ENCODE measurements at places on chromosomes 1 and 21.

DNA sequence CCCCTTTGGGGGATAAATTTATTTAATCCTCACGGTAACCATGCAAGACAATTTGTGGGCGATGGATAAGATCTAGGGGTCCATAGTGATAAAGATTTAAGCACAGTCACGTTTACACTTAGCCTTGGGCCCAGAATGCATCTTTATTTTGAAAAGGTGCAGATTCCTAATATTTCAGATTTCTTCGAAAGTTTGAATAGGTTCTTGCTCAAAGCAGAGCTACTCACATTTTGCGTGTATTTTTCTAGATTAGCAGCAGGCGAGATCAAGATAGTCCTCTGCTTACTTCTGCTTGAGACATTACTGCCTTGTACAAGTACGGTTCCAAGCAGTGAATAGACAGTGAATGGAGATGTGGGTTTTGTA, 647 bp downstream of the TSEN15 start:
- no peak for DNase-seq

DNA sequence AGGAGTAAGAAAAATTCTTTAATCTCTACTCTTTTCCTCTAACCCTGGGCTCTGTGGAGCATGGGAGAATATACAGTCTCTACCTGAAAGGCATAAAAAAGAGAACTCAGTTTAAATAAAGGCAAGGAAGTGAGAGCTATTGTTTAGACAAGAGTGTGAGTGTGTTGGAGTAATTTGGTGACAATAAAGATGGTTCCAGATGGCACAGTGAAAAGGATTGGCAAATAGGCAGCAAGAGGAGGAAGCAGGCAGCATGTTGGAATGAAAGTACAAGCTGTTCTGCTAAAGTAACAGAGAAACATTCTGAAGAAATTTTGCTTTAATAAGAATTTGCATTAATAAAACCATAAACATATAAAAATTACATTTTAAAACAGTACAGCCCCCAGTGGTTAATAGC, 163.4 kb downstream of the DNM3 start:
- no peak for DNase-seq

DNA sequence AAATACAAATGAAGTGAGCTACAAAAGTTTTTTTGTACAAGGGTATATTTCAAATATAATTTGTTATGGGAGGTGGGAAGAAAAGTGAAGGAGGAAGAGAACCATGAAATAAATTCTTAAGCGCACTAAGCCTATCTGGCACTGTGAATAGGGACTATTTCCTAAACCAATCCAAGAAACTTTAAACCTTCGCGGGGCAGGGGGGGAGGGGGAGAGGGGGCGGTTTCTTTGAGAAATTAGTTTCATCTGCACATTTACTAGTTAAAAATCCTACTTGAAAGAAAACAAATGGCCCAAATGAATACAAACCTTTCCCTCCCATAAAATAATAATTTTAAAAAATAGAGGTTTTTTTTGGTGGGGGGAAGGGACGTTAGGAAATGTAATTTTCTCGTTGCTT, 364 bp downstream of the GOLPH3L start:
- no peak for DNase-seq

- DNase-seq = peak; percentile 3
Observed at GRCh38 chr1:44817771-44818495, 9.6 kb downstream of the BTBD19 start.

DNA sequence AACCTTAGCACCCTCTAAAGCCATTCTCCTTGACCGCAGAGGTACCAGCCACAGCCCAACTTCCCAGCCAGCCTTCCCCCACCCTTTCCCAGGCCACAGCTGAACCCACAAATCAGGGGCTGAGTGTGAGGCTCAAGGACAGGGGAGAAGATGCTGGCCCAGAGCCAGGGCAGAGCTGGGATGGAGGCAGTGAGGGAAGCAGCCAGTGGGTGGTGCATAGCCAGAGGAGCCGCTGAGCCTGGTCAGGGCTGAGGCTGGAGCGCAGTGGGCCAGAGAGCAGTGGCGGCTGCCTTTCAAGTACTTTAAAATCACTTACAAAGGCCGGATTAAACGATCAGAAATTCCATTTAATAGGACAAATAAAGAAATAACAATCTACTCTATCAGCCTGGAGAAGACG, 36.3 kb downstream of the DMAP1 start:
- no peak for DNase-seq

DNA sequence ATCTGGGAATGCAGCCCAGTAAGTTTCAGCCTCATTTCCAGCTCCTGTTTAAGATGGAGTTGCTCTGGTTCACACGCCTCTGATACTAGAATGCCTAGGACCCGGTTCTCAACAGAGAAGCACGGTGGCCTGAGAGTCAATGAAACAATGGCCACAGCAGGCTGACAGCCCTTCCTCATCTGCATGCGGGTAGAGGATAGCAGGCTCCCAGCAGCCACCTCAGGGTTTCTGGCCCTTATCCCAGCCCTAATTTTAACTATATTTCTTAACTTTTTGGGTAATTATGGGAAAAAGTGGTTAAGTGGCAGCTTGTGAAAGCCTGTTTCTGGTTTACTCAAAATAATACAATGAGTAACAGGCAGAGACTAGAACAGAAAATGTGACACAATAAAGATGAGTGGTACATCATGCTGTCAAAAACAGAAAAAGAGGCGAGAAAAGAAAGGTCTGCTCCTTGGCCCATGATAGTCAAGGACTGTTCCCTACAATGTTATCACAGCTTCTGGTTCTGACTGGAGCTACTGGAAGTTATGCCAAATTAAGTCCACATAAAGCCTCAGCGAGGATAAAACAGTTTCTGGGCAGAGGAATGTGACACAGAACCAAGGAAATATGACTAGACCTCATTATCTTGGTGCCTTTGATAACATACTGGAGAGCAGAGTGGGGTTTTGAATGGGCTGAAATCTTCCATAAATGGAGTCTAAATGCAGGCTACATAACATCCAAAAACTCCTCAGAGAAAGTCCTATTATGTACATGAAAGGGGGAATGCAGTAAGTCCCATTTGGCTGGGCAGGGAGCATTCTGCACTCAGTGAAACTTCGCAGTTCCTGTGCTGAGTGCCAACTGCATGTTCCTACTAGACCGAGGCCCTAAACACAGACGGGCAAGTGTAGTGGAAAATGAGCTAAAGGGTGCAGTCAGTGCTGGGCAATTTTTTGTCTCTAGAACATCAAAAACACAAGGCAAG, 92.1 kb downstream of the NIBAN1 start:
- DNase-seq = peak; percentile 62

- DNase-seq = no peak
Observed at GRCh38 chr1:111062081-111062480, 77.8 kb downstream of the DRAM2 start.

GRCh38 chr21:31911138-31911907, 38.5 kb downstream of the HUNK start:
- peak; percentile 91 for DNase-seq

DNA sequence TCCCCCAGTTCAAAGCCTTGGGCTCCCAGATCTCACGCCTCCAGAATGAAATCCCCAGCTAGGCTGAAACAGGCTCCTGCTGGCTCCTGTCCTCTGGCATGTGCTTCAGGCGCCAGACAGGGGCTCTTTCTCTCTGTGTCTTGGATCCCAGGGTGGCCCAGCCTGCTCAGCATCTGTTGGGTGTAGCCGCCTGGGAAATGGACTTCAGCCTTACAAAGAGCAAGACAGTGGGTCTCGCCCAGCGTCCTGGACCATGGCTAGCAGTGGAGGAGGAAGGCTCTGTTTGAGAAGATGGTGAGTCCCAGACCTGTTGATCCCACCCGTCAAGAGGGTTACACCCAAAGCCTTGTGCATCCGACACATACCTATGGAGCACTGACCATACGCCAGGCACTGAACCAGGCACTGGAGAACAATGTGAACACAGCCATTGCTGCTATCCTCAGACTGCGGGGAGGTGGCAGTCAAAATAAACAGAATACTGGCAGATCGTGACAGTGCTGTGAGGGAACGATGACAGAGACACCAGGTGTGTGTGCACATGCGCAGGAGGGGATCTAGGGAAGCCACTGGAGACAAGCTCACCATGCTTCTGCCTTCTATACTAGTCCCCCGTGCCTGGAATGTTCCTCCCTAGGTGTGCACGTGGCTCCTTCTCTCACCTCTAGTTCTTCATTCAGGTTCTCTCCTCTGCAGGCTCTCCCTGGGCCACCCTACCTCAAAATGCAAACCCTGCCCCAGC, 93.0 kb upstream of the GCLM start:
- DNase-seq = no peak

- no peak for DNase-seq
Observed at GRCh38 chr1:113551728-113552127, 161.4 kb downstream of the MAGI3 start.

DNA sequence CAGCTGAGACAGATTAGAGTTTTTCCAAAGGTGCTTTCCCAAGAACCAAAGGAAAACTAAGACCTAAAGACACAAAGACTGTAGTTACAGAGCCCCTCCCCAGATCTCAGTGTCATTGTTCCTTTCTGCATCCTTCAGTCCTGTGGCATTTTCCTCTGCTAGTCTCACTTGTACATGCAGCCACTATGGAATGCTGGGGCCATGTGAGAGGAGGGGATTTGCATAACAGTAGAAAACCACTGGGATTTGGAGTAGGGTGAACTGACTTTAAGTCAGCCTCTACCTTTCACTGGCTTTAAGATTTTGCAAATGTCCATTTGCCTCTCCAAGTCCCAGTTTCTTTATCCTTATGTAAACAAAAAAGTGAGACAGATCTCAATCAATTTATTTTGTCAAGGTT, 119.4 kb upstream of the F3 start:
- no peak for DNase-seq

- no peak for DNase-seq
Observed at GRCh38 chr21:14993115-14993514, 71.7 kb downstream of the NRIP1 start.

DNA sequence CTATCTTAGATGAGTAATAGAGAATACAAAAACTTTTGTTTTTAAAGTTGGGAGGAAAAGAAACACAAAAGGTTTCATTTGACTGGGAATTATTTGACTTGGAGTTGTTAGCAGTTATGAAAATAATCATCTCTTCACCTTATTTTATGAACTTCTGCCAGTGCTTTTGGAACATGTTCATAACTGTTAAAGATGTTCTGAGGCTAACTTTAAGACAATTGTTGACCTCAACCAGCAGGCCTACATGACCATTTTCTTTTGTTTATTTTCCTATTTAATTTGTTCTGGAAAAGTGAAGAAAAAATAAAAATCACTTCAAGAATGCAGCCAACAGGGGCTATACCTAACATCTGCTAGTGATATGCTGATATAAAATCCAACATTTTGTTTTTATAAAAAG, 37.4 kb downstream of the JAM2 start:
- DNase-seq = no peak

GRCh38 chr21:41707231-41707959, 59.5 kb downstream of the RIPK4 start:
- DNase-seq = no peak

All from trophoblast cell (in vitro differentiated cells and primary cell).